ENCODE measurements at places on chromosomes 5 and 9.

GRCh38 chr9:105425816-105426433 is 21.9 kb upstream of the FSD1L start:
- no peak for DNase-seq

GRCh38 chr5:137659209-137659608 is 76.7 kb downstream of the KLHL3 start:
- no peak for DNase-seq

DNA sequence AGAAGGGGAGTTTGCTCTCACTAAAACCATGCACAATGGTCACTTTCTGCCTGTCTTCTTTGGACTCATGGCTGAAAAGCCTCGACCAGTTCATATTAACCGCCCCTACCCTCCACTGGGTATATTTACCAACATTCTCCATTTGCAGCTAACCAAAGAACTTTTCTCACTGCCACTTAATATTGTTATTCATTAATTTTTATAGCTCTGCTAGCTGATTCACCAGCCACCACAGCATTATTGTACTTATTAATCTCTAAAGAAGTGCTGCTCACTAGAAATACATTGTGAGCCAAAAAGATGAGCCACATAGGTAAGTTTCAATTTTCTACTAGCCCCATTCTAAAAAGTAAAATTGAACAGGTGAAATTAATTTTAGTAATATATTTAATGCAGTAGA is 33.4 kb upstream of the SMIM32 start:
- DNase-seq: no peak

DNA sequence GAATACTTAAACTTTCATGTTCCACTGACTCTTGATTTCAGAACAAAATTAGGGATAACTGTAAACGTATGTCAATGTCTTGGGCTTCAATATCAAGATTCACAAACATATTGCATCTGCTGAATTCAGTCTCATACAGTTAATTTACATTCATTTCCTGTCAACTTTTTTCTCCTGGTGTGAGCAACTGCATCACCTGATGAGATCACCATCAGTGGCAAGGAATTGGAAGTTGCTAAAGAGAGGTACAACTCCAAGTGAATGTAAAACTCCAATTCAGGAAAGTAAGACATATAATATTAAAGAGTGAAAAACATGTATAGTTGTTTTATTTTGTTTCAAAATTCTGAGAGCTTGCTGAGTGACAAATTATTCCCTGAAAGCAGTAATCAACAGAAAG is 1336.2 kb upstream of the C9orf72 start:
- DNase-seq: no peak

GRCh38 chr5:115988002-115988401 is 25.7 kb downstream of the LVRN start:
- DNase-seq: no peak

DNA sequence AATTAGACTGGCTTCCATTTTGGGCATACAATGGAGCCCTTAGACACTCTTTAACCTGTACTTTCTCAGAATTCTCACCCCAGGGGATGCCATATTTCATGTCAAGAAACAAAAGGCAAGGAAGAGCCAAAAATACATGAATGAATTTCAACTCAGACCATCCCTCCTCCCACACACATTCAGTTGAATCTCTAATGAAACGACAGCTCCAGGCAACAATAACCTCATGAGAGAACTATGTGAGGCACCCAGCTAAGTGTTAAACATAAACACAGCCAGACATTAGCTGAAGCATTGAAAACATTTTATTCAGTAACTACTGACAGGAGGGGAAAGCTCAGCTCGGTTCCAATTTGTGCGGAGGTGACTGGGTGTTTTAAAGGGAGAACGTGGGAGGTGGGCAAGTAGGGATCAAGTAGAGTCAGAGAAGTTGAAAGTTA is 1359.1 kb upstream of the CDH9 start:
- DNase-seq: no peak

- no peak for DNase-seq
These were observed 26.1 kb downstream of the SPDL1 start for GRCh38 chr5:169609716-169610115.

- no peak for DNase-seq
These were observed 353.6 kb downstream of the SLIT3 start for GRCh38 chr5:168947212-168947868.

GRCh38 chr5:41695920-41696582 is 174.2 kb downstream of the OXCT1 start:
- no peak for DNase-seq

DNA sequence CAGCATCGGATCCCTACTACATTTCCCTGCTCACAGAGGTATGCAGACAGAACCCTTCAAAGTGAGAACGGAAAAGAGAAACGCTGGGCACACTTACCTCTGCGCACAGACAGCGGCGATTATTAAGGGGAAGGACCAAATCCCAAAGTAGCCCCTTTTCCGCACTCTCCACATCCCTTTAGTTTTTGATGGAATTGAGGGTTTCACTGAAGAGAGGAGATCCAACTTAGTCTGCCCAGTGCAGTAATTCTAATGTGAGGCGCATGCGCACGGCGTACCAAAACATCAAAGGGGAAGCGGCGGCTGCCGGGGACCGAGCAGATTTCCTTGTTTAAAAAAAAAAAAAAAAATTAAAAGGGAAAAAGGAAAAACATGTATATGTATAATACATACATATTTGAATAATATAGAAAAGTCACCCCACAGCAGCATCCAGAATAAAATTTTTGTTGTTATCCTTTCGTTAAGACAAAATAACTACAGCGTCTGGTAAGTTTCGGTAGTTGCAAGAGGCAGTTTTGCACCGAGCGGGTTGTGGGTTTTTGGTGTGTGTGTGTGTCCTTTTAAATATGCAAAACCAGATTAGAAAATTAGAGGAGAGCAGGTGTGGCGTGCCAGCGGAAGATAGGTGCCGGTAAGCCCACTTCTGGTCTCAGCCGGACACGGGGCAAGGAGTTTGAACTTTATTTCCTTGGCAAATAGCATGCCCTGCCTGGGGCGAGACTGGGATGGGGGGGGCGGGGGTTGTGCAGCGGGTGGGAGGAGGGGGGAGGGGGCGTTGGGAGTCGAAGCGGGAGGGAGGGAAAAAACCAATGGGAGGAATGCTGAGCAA is at the start of gene GABRB2:
Gene GABRB2 (minus strand): TSS at position 256 of the 832 bp plus-strand sequence. CDS start 82 bp downstream, at position 174.
- no peak for DNase-seq

DNA sequence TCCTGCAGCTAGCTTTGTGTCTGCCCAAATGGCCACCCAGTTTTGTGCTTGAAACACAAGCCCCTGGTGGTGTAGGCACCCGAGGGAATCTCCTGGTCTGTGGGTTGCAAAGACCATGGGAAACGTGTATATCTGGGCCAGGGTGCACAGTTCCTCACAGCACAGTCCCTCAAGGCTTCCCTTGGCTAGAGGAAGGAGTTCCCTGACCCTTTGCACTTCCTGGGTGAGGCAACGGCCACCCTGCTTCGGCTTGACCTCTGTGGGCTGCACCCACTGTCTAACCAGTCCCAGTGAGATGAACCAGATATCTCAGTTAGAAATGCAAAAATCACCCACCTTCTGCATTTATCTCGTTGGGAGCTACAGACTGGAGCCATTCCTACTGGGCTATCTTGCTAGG is 865.0 kb upstream of the ACO1 start:
- DNase-seq: no peak

GRCh38 chr5:82396871-82397514 is 118.8 kb upstream of the RPS23 start:
- no peak for DNase-seq

GRCh38 chr5:37086466-37087173 is 162.6 kb downstream of the CPLANE1 start:
- no peak for DNase-seq

DNA sequence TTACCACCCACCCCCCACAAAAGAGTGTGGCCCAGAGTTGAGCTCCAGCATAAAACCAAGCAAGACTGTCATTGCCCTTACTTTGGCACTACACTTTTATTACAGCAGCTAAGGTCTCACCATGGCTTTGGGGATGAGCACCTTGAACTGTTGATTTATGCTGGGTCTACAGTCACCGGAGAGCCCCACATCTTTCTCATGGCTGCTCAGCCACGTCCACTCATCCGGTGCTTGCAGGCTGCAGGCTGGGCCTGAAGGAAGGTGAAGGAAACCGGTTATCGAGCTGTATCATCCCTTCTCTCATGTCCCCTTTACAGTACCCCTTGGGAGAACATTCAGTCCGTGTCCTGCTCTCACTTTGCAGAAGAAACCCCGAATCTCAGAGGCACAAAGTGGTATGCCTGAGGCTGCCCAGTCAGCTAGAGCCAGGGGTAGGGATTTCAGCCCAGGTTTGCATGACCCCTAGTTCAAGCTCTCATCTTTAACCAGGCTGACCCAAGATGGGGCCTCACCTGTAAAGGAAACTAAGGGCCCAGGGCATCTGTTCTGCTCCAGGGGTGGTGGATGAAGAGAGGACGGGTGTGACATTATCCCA is 11.6 kb downstream of the TMOD1 start:
- DNase-seq: no peak

GRCh38 chr9:123322273-123323195 is 33.5 kb upstream of the CRB2 start:
- DNase-seq: no peak

DNA sequence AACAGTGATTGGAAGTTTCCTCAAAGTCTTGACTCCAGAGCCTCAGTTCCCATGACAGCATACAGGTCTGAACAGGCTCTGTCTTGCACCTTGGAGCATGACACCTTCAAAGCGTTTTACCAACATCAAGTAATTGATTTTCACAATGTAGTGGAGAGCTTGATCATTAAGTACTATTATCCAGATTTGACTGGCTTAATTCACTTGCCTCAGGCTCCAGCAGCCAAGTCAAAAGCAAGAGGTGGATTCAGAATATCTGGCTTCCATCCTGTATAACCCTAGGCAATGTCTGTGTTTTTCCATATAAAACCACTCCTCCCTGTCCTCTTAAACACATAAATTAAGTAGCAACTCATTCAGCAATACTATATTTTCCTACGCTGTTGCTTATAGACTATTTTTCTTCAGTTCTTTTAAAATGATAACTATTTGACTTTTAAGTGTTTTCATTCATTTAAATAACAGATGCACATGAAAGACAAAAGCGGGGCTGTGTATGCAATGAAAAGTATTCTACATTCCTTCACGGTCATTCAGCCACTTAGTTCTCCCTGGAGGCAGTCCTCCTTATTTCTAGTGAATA is 150.8 kb upstream of the RANBP3L start:
- no peak for DNase-seq

DNA sequence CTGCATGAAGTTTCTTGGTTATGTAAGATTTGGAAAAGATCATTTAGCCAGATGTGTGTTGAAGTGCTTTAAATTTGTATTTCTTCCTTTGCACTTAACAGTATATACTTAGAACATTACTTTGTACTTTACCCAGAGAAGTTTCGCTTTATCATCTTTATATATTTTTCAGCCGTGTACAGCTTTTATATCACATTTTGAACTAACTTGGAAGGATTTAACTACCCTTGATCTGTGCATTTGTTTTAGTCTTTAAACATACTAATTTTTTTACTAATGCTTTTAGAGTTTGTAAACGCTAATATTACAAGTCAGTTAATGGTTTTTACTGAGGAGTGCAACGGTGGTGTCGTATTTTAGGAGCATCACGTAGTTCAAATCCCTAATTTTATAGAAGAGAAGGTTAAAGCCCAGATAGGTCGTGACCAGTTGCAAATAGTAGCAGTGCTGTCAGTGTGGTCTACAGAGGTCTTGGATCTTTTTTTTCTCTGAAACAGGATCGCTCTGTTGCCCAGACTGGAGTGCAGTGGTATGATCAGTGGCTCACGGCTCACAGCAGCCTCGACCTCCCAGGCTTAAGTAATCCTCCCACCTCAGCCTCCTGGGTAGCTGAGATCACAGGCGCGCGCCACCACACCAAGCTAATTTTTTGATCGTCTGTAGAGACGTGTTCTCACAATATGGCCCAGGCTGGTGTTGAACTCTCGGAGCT is 2.0 kb downstream of the MATR3 start:
- DNase-seq: no peak

DNA sequence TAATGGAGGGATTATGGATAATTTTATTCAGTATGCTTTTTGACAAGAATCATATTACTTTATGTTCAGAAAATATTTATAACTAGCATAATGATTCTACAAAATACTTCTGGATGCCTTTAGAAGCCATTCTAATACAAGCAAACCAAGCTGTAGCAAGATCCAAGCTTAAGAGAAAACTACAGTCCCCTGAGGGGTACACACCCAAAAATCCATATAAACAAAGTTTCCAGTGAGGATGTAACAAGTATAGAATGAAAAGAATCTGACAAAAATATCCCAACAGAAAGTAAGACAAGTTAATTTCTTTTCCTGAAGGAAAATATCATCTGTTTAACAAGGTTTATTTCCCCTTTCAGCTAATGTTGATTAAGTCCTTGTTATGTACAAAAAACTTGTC is 53.9 kb downstream of the MLLT3 start:
- DNase-seq: no peak

DNA sequence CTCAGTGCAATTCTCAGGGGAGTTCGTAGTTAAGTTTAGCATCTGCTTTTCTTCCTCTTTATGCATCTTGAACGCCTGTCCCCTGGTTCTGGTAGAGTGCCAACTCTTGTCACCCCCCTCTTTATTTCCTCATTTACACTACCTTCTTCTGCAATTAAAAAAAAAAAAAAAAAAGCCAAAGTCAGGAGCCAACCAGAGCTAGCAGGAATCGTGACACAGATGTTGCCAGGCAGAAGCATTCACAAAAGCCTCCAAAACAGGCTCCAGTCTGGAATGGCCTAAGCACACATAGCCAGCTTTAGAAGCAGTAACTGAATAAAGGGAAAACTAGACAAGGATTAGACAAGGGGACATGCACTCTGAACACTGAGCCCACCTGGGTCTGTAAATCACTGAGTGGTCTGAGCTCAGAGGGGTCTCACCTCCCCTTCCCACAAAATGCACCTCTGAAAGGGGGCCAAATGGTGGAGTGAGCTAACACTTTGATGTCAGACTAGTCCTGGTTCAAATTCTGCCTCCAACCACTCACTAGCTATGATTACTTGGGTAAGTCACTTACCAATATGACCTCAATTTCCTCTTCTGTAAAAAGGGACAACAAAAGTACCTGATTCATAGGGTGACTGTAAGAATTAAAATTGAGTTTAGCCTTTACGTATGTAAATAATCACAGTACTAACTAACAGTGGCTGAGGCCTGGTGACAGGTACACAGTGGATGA is 2.0 kb downstream of the CD74 start:
- DNase-seq: peak; percentile 62

DNA sequence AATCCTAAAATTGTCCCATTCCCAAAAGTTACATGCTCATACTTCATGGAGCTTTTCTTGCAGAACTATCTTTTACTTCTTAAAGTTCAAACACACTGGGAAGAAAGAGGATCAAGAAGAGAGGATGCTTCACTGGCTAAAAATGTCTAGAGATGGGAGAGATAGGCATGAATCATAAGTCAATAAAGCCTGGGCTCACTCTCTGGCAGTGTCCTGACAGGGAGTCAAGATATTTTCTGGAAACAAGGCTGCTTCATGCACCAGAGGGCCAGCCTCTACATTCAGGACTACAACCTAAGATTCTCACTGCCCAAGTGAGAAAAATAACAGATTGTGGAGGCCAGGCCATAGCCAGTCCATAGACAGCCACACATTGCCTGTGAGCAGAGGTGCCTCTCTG is 1358.4 kb downstream of the EFNA5 start:
- no peak for DNase-seq

DNA sequence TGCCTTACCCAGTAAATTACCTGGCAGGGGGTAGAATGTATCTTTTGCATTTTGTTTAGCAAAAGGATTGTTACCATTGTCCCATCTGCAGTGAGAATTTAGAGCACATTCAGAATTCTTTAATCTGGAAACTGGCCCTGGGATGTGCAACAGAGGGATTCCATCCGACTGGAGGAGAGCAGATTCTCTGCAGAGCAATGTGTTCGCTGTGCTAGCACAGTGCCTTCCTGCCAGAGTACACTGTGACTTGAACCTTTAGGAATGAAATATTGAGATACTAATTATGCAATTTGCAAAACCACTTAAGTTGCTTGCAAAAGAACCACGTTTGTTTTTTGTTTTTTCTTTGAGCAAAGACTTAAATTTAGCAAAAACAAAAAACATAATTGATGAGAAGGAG is 22.5 kb upstream of the DMRT1 start:
- DNase-seq: no peak

Data from NCI-H1436 treated with DMSO at 0.1 percent for 48 hours (cell line).